Naive thymus-derived CD8-positive, alpha-beta T cell (primary cell): ENCODE measurements at places on chromosomes 6 and 20. TPM values are rescaled to one million over a fixed set of nuclear protein-coding genes. Genes with fewer than 3 reads are reported as not detected.

GRCh38 chr20:38267296-38267695 lies 6.8 kb upstream of the KIAA1755 start:
- DNase-seq = no peak

DNA sequence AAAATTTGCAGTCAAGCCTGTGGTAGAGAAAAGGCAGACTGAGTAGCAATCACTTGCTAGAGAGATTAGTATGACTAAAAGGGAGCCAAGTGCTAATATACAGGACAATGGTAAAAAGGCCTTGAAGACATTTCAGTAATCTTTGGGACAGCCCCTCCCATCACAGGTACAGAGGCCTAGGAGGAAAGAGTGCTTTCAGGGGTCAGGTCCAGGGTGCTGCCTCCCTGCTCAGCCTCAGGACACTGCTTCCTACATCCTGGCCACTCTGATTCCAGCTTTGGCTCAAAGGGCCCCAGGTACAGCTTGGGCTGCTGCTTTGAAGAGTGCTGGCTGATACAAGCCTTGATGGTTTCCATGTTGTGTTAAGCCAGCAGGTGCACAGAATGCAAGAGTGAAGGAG lies 543.5 kb downstream of the MMUT start:
- DNase-seq = no peak

GRCh38 chr6:3337521-3338350 lies 79.0 kb downstream of the PSMG4 start:
- no peak for DNase-seq

GRCh38 chr6:119234457-119234856 lies 115.1 kb downstream of the MAN1A1 start:
- DNase-seq = no peak

- no peak for DNase-seq
Observed at GRCh38 chr20:43991982-43992381, 77.3 kb downstream of the TOX2 start.

DNA sequence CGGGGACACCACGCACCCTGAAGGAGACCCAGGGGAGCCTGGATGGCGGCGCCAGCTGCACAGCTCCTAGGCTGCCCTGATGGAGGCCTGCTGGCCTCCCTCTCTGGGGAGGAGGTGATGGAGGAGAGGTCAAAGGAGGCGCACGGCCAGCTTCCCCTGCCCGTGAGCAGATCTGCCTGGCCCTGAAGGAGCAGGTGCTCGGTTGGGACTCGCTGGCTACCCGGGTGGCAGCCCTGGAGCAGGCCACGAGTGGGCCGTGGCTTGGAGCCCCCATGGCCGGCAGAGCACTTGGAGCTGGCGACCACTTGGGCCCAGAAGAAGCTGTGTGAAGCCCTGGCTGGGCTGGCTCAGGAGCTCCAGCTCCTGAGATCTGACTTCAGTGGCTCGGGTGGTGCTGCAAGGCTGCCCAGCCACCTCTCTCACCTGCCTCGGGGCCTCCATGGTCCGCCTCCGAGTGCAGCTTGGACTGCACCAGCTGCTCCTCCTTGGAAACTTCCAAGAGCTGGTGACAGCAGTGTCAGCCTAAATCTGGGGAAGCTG lies 7.5 kb upstream of the RAET1E start:
- DNase-seq = no peak

DNA sequence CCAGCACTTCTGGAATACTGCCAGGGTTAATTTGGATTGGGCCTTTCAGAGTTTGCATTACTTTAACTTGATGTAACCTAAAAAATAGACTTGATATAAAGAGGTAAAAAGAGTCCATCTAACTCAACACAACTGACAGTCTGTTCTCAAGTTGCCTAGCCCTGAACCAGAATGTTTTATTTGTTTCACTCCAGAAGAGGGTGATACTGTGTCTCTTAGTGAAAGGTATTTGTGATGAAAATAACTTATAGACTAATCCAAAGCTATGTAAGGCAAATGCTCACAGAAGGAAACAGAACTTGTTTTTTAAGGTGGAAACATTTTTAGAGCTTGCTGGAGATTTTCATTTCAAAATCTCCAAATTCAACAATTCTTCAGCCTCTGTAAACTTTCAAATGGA lies 469.1 kb upstream of the RUNX2 start:
- no peak for DNase-seq

The KCNK15 gene
- not detected for total RNA-seq

DNA sequence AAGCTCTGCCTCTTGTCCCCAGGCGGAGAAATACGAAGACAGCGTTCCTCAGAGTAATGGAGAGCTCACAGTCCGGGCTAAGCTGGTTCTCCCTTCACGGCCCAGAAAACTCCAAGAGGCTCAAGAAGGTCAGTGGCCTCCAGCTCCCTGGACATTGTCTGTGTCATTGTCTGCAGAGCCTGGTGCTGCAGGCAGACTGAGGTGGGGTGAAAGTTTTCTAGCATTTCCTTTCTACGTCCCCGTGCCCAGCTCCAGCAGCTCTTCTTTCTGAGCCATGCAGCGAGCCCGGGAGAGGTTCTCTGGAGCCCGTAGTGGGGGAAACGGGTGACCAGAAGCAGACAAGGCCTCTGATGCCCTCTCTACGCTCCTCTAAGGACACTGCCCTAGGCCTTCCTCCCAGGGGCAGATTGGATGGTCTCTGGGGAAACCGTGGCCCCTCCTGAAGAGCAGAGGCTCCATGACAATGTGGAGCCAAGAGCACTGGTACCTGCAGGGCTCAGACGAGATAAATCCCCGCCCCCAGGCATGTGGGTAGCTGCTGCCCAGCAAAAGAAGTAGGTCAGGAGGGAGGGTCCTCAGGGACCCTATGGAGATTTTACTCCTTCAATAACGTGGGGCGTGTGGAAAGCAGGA lies 58.4 kb downstream of the EZR start:
- DNase-seq = no peak

GRCh38 chr20:62232770-62233645 lies 5.3 kb upstream of the OSBPL2 start:
- no peak for DNase-seq

The GABRR1 gene
- not detected for total RNA-seq

The KIF13A gene
- 0.49 TPM for total RNA-seq

- DNase-seq = no peak
Observed at GRCh38 chr20:33656783-33657703, 5.1 kb upstream of the C20orf144 start.

The IP6K3 gene
- not detected for total RNA-seq
